ENCODE measurements at places on chromosomes 7 and 10.

DNA sequence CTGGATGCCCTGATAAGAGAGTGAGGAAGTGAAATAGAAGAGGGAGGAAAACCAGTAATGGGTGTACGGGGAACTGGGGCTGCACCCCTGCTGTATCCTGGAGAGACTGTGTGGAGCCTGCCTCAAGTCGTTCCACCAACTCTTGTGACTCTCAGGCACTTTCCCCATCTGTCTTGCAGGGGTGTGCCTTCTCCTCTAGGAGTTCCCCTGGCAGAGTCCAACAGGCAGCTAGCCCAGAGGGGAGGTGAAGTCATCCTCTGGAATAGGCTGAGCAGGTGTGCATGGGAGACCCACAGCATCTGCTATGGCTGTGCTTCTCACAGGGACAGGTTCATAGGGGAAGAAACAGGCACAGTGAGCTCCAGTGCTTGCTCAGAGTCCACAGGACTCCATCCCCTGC, 46.8 kb downstream of the WIPF3 start:
- DNase-seq = no peak

GRCh38 chr10:123781956-123782500, 109.6 kb downstream of the CPXM2 start:
- DNase-seq = no peak

DNA sequence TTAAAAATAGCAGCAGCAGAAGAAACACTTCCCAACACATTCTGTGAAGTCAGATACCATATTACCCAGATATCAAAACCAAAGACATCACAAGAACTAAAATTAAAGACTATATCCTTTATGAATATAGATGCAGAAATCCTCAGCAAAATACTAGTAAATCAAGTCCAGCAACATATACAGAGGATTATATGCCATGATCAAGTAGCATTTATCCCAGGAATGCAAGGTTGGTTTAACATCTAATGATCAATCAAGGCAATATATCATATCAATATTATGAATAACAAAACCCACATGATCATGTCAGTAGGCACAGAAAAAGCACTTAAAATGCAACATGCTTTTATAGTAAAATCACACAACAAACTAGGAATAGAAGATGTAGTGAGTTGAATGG, 88.1 kb downstream of the RPS24 start:
- no peak for DNase-seq

GRCh38 chr10:102678842-102679289, 34.6 kb downstream of the TRIM8 start:
- no peak for DNase-seq

GRCh38 chr7:155959894-155960293, 147.6 kb upstream of the SHH start:
- no peak for DNase-seq

GRCh38 chr7:15317215-15317614, 244.6 kb downstream of the AGMO start:
- DNase-seq = no peak

- no peak for DNase-seq
These were observed 284.4 kb downstream of the IPMK start for GRCh38 chr10:57983281-57983791.

GRCh38 chr10:27908231-27908630, 90.6 kb downstream of the ODAD2 start:
- no peak for DNase-seq

- DNase-seq = no peak
These were observed 41.5 kb downstream of the MYOF start for GRCh38 chr10:93440591-93441091.

GRCh38 chr7:151764056-151764920, 112.6 kb downstream of the PRKAG2 start:
- DNase-seq = no peak

GRCh38 chr10:127278001-127278400, 81.6 kb upstream of the INSYN2A start:
- no peak for DNase-seq

GRCh38 chr7:64884085-64884912, 18.8 kb upstream of the ZNF273 start:
- no peak for DNase-seq

DNA sequence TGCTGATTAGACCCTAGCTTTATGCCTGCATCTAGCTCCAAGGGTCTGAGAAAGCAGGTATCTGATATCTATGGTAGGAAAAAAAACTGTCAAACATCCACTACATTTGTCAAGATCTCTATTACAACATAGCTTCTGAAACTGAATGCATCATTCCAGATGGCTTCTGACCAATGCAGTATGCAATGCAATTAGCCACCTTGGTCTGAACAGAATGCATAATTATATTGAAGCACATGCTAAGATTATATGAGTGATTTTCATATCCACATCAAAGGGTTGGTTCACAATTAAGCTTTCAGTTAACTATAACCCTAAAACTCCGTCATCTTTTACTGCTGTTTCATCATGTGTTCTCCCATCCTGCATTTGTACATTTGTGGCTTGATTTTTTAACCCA, 271.4 kb downstream of the POLR1F start:
- no peak for DNase-seq

DNA sequence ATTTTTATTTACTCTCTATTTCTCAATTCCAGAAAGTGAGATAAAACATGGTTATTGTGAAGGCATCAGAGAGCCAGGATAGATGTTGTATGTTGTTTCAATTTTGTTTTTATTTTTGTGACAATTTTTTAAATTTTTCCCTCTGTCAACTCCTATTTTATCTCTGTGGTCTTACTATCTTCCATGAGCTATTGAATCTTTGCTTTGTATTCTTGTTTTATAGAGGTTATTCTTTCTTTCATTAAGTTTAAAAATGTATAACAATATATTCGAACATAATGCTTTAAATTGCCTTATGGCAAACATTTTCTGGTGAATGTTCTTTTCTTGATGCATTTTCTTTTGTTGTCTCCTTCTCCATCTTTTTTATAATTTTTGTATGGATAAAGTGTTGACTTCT, 78.4 kb downstream of the POU6F2 start:
- no peak for DNase-seq

DNA sequence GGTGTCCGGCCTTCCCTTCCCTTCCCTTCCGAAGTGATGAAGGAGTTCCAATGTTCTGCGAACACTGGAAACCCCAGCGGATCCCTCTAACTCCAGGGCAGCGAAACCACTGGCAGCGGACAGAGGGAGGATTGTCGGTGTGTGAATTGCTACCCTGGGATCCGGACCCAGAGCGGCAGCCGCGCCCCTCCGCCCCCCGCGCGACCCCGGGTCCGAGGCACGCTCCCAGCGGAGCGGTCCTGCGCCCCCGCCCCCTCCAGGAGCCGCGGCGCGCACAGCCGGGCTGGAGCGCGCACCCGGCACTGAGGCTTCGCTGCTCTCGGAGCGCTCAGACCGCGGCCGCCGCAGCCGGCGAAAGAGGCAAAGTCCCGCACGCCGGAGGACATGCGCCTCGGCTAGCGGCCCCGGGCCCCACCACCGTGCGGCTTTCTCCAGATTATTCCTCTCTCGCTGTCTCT, at the start of gene PTPRZ1:
Gene PTPRZ1 (plus strand): TSS at position 331 of the 458 bp plus-strand sequence. CDS start 339 bp downstream, outside the sequence.
- DNase-seq = no peak

- no peak for DNase-seq
These were observed at the start of gene ITGA8 for GRCh38 chr10:15719899-15720634. ITGA8 (minus strand) TSS chr10:15719922; CDS start chr10:15719771, 151 bp downstream.

GRCh38 chr10:50992356-50992901, 81.9 kb upstream of the PRKG1 start:
- DNase-seq = no peak

DNA sequence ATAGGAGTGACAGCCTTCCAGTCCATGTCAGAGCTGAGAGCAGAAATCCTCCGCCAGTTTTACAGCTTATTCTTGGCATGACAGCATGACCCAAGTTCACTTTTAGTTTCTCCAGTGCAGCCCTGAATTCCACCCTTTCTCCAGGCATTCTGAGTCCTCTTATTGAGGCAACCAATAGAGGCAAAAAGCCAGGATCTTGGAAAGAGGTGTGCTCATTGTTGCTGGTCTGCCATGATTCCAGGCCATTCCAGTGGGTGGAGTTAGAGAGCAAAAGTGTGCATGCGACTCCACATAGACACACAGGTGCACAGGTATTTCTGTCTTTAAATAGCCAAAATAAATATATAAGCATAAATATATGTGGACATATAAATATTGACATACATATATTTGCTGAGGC, 224.7 kb upstream of the ADARB2 start:
- no peak for DNase-seq

- DNase-seq = no peak
These were observed 502.7 kb upstream of the PODXL start for GRCh38 chr7:132059141-132059540.

DNA sequence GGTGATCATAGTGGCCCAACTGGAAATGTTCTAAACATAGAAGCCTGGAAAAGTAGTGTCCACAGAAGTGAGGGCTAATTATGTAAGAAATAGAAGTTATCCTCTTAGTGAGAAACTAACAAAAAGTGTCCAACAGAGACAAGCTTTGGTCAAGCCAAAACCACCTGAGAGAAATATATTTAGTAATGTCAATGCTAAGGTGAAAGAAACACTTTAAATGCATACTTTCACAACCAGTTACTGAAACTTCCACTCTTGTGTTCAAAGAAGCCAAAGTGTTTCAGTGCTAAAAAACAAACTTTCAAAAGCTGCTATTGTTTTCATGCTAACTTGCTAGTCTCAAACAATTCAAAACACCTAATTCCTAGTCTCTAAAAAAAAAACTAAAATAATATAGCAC, 18.1 kb downstream of the RAB11FIP2 start:
- DNase-seq = no peak

DNA sequence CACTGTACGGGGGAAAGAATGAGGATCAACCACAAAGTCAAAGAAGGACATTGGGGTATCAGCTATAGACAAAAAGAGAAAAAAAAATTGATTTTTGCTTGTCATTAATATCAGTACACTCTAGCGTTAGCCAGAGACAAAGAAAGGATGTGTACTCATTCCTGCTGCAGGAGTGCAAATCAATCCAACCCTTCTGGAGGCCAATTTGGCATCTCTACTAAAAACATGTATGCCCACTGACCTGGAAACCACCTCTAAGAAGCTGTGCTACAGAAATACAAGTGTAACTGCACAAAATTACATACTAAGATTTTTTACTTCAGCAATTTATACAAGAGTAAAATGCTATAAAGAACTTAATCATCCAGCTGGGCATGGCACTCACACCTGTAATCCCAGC, 13.6 kb downstream of the NSMCE4A start:
- DNase-seq = no peak

DNA sequence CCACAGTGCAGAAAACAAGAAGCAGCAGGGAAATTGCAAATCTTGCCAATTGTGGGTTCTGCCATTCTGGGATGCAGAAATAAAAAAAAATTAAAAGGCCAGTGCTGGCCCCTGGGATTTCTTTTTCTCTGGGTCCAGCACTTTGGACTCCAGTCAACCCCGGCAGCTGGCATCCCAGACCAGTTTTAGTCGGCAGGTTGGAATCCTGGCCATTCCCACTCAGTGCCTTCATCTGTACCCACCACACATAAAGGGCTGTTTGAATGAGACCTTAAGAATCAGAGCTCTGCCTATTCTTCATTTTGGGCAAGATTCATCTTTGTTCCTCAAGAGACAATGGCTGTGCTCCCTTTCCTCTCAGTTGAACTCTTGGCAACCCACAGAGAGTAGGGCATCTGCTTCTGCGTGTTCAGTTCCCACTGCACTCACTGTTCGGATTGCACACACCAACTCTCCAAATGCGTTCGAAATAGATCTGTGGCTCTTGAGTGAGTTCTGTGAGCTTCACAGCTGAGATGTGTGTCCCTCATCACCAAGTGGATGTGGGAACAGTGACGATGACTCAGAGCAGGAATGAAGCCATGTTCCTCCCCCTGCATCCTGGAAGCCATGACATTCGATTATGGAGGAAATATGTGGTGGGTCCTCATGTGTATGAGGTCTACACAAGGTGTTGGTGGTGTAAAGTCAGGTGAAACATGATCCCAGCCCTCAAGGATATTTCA, 63.0 kb upstream of the EGFR start:
- DNase-seq = no peak

DNA sequence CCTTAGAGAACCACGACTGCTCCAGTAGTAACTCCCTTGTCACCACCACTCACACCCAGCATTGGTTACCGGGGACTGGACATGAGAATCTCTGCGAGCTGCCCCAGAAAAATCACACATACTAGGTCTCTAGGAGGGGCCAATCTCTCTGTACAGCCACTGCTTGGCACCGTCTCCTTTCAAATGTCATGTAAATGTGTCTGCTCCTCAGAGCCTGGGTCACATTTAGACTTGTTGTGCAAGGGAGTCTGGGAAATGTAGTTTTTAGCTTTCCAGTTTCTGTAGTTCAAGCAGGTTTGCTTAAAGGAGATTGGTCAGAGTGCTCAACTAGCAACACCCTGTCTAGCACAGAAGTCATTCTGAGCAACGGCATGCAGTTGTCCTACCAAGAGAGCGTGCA, 60.0 kb downstream of the CHN2 start:
- DNase-seq = no peak

DNA sequence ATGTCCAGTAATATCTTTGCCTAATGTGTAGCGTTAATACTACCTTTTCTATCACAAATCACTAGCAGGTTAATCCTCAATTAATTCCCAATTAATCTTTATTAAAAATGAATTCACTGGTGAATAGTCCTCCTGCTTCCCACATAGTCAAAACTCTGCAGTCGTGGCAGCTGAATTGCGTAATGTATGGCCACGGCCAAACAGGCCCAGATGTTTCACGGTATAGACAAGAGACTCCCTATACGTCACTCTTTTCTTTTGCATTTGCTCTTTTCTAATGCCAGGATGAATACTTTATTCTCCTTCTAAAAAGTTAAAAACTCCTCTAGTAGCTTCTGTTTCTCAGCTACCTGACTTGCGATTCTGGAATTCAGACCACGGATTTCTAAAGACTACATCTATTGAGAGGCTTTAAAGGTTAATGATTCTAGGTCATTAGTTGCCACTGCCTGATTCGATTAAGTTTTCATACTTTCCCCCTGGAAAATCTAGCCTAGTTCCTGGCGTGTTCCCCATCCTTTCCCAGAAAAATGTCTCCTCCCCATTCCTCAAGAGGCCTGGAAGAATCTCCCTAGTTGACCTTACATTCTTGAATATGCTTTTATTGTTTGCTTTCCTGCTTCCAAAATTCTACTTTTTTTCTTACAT, 16.9 kb downstream of the MEOX2 start:
- no peak for DNase-seq

- DNase-seq = no peak
These were observed 172.1 kb downstream of the CYP26A1 start for GRCh38 chr10:93245779-93246178.

DNA sequence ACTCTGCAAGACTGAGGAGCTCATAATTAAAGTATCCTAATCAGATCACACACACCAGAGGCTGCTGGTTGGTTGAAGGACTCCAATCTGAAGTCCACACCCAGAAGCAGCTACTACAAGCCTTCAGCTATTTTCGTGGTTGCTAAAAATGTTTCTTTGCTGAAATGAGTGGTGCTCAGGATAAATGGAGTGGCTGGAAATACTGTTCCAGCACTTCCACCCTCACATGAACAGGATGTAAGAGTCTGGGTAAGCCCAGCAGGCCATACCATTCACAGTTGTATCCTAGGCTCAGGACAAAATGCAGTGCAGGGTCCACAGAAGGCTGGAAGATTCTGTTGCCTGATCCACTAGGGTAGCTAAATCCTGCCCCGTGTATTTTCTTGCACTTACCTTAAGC, 34.1 kb downstream of the AFAP1L2 start:
- DNase-seq = no peak

- DNase-seq = no peak
These were observed 48.7 kb downstream of the OAT start for GRCh38 chr10:124369986-124370385.

- DNase-seq = no peak
These were observed 92.6 kb downstream of the AHCYL2 start for GRCh38 chr7:129317450-129317849.

GRCh38 chr10:58322835-58323209, 12.0 kb upstream of the UBE2D1 start:
- no peak for DNase-seq

GRCh38 chr10:132245056-132245455, 58.3 kb downstream of the DPYSL4 start:
- no peak for DNase-seq

Measured in T-helper 1 cell (primary cell).